ENCODE measurements at places on chromosomes 16 and 17.

DNA sequence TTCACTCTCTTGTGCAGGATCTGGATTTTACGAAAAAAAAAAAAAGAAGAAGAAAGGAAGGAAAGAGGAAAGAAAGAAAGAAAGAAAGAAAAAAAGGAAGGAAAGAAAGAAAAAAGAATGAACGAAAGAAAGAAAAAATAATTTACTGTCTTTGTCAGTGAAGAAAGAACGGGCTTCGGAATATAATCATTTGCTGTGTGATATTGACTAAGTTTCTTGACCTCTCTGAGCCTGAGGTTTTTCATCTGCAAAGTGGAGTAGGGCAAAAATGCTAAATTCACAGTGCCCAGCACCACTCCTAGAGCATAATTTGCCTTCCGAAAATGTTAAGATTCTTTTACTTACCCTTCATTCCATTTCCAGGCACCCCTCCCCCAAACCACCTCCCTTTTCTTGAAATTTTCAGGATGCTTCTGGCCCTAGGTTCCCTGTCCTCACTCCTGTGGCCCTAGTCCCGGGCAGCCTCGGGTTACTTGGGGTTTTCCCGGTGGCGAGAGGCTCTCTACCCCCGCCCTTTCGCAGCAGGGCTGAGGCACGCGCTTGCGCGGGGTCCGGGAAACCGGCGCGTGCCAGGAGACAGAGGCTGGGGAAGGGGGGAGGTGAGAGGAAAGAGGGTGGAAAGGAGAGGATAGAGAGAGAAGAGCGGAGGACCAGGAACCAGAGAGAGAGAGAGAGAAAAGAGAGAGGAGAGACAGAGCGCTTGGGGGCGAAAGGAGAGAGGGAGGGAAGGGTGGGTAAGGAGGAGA, at the start of gene CNTNAP1:
CNTNAP1 (plus strand) TSS at position 556 of the 746 bp plus-strand sequence. CDS start 299 bp downstream, outside the sequence.
- DNase-seq = peak; percentile 86

DNA sequence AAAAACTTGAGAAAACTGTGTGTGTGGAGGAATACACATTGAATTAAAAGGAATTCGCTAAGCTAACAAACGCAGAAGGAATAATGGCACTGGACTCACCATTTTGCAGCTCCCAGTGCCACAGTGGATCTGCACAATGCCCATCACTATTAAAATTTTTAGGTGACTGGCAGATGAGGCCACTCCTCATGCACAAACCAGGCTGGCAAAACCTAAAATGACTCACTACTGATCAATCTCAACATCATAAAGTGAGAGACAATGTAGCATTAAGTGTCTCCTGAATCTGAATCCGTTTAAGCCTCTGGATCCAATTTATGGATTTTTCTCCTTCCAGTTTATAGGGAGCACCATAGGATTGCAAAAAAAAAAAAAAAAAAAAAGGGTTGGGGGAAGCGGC, 20.6 kb downstream of the MYH10 start:
- DNase-seq = no peak

DNA sequence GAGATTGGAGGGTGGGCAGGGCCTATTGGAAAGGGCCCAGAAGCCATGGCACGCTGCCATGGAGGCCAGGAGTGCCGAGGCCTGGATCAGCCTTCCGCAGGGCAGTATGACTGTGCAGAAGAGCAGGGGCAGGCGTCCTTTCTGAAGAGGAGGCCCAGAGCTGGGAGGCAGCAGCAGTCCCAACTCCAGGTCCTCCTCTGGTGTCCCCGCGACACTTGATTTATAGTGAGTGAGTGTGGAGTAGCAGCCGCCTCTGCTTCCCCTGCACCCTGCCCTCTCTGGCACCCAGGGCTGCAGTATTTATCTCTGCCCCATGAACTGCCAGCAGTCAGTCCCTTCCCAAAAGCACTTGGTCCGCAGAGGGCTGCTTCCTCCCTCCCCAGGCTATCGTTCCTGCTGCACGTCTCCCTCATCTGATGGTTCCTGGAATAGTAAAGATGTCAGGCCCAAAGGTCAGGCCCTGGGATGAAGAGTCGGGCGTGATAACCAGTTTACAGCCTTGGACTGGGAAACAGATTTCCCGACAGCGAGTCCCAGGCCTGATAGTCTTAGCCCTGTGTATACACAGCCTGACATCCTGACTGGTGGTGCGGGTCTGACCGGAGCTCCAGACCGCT, 32.9 kb downstream of the PGS1 start:
- no peak for DNase-seq

DNA sequence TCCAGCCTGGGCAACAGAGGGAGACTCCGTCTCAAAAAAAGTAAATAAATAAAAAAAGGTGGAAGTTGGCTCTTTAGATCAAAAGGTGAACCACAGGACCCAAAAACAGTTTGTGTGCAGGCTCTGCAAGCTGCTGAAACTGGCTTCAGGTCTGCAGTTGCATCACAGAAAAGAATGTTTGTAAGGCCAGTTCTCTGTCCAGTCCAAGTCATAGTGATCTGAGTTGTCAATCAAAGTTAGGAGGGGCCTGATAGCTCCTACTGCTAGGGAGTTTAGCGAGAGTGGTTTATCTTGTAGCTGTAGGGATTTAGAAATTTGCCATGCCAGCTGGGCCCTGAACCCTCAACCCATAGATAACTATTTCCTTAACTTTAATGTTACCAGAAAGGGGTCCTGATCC, 101.2 kb upstream of the CACNG5 start:
- no peak for DNase-seq

DNA sequence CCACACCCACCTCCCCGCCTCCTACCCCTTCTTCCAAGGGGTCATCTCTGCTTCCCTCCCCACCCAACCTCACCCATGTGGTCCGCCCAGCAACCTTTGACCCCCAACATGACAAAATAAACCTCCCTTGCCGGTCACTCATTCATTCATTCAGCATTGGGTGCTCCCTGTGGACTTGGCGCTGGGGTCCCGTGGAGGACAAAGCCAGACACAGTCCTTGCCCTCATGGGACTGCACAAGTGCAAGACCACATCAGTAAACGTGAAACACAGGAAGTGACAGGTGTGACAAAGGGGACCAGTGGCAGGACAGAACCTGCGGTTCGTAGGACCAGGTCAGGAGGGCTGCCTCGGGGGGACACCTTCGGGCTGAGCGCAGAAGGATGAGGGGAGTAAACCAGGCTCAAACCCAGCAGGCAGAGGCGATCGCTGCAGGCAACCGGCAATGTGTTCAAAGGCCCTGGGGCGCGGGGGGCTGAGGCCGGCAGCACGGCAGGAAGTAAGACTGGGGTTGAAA, 185.4 kb downstream of the SEC14L1 start:
- DNase-seq = no peak

GRCh38 chr16:70725912-70726828, 40.3 kb upstream of the MTSS2 start:
- peak; percentile 44 for DNase-seq

DNA sequence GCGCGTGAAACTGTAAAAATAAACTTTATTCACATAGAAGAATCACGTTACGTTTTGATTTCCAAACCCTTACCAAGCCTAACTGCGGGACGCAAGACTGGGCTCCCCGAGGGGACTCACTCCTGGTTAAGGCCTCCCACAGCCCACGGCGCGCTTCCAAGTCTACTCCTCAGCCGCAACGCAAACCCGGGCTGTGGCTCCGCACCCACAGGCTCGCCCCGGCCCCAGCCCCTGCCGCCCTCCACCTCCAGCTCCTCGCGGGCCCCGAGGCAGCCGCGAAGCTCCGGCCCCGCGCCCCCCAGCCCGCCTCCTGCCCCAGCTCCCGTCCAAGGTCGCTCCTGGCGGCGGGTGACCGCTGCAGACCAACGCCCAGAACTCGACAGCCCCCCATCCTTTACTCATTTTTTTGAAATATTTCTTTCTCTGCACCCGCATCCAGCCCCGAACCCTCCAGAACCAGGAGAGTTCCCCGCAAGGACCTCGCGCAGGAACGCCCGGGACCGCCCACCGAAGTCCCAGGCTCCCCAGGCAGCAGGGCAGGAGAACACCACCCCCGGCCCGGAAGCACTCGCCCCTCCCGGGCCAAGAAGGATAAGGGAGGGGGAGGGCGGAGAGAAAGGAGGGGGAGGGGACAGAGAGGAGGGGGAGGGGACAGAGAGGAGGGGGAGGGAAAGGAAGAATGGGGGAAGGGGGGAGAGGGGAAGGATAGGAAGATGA, 912 bp downstream of the USP22 start:
- DNase-seq = peak; percentile 74

- no peak for DNase-seq
Measured at GRCh38 chr16:27725236-27726000, 175.5 kb downstream of the KATNIP start.

DNA sequence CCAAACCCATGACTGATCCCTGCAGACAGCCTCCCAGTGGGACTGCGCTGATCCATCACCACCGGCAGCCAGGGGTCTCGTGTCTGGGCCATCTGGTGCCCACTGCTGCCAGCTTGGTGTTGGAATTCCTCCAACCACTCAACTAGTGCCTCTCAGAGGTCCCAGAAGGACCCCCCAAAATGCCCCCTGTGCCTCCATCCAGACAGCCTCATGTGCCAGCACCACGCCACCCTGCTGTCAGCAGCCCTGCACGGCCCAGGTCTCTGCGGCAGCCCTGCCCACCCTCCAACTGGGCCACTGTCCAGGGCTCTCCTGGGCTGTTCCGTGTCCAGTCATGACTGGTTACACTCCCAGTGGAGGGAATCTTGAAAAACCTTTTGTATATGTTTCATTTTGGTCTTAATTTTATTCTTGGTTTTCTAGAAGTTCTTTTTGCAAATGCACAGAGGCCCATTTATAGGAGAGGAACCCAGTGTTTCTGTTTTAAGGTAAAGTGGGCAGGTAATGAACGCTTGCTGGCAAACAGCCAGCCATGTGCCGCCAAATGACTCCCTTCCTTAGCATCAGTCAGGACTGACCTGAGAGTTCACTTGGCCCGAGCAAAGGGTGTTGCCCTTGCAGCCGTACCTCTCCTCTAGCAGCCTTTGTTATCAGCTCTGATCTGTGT, 34.6 kb downstream of the GRIN2C start:
- DNase-seq = no peak

DNA sequence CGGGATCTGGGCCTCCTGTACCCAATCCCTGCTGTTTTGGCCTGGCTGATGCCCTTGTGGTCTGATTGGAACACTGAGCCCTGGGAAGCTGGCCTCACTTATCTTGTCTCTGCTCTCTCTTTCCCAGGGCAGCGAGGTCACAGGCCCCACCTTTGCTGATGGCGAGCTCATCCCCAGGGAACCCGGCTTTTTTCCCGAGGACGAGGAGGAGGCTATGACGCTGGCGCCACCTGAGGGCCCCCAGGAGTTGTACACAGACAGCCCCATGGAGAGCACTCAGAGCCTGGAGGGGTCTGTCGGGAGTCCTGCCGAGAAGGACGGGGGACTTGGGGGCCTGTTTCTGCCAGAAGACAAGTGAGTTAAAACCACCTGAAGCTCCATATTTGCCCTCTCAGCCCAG, 126.0 kb downstream of the RAB11FIP4 start:
- no peak for DNase-seq

GRCh38 chr16:60091529-60091928, 1357.4 kb upstream of the GOT2 start:
- DNase-seq = no peak

GRCh38 chr17:55325406-55325805, 60.6 kb downstream of the HLF start:
- no peak for DNase-seq

DNA sequence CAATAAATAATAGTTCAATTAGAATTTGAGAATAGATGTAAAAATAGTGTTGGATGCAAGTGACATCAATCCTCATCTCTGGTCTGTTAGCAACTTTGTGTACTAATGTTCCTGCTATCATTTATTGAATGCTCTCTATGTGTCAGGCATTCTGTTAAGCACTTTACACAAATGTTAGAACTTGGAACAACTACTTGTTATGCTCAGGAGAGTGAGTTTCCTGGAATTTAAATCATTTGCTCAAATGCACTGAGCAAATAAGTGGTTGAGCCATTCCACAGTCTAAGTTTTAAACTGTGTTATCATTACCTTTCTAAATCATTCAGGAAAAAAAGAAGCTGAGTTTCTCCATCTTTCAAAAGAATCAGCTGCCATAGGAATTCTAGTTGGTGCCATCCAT, 1327.3 kb upstream of the GOT2 start:
- DNase-seq = no peak

DNA sequence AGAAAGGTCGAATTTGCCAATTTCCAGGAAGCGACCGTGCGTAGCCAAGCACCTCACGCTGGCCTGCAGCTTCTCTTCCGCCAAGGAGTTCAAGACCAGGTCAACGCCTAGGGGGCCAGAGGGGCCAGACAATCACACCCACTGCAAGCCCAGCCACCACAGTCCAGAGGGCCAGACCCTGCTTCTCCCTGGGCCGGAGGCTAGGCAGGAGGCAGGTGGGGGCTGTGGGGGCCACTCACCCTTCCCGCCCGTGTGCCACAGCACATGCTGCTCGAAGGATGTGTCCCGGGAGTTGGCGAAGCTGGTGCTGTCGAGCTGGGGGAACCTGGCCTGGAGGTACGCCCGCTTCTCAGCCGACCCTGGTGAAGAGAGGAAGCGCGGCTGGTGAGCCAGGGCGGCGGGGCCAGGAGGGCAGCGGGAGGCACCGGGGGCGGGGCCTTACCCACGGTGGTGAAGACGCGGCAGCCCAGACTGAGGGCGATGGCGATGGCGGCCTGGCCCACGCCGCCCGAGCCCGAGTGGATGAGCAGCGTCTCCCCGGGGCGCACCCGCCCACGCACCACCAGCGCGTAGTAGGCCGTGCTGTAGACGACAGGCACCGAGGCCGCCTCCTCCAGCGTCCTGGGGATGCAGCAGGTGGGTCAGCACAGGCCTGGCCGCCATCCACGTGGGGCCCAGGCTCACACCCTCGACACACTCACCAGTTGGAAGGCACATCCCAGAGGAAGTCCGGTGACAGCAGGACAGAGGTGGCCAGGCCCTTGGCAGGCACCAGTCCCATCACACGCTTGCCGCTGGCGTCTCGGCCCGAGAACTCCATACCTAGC, 14.3 kb downstream of the FASN start:
- no peak for DNase-seq

GRCh38 chr16:61763991-61764390, 272.2 kb downstream of the CDH8 start:
- DNase-seq = no peak

DNA sequence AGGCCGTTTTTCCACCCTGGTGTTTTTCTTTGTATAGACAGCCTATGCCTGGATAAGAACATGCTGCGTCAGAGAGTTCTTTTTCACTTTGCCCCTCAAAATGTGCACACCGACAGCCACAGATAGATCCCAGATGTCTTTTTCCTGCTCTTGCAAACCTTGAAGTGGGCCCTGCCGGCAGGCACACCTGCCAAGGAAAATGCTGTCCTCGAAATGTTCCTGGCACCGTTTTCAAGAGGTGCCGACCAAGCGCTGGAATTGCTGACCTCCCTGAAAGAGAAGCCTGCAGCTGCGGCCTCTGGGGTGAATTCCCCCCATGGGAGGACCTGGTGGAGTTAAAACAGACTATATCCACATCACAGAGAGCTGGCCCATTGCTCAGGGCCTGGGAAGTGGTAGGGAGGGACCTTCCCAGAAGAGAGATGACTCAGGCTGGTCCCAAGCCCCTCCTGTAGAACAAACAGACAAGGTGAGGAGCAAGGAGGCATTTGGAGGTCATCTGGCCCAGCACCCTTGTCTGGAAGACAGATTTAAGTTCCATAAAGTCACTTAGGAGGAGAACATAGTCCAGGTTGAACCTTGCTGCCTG, 668.1 kb downstream of the MAF start:
- no peak for DNase-seq

Data from cardiac fibroblast (primary cell).